Pancreas (tissue), 10 donors: ENCODE measurements at places on chromosomes 11 and 22.

GRCh38 chr11:69842746-69843528, 23.7 kb upstream of the FGF3 start:
- no peak for DNase-seq

GRCh38 chr11:76385903-76386302, 4.8 kb downstream of the GVQW3 start:
- DNase-seq: peak; percentile 77

DNA sequence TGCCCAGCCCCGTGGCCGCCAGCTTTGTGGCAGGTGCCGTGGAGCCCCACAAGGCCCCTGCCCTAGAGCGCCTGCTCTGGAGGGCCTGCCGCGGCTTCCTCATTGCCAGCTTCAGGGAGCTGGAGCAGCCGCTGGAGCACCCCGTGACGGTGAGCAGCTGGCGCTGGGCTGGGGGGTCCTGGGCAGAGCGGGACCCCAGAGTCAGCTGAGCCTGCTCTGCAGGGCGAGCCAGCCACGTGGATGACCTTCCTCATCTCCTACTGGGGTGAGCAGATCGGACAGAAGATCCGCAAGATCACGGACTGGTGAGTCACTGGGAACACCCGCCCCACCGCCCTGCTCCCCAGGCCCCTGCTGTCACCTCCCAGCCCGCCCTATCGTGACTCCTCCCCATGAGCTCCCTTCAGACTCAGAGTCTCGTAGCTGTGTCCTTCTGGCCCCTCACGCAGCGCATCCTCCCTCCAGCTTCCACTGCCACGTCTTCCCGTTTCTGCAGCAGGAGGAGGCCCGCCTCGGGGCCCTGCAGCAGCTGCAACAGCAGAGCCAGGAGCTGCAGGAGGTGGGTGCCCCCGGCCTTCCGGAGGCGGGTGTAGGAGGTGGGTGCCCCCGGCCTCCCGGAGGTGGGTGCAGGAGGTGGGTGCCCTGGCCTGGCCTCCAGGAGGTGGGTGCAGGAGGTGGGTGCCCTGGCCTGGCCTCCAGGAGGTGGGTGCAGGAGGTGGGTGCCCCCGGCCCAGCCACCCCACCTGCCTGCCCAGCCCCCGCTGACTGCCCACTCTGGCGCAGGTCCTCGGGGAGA, 4.7 kb downstream of the TCIRG1 start:
- DNase-seq: peak; percentile 84

DNA sequence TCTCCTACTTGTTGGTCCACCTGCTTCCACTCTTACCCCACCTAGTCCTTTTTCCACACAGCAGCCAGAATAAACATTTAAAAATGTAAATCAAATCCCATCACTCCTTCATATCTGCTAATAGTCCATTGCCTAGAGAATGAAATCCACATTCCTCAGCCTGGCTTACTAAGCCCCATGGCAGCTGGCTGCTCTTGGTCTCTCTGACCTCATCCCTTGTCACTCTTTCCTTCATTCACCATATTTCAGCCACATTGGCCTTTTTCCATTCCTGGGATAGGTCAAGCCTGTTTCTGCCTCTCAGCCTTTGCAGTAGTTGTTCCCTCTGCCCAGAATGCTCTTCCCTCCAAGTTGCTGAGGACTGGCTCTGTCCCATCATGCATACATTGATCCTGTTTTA, 512.8 kb downstream of the INSC start:
- no peak for DNase-seq

GRCh38 chr22:30204015-30204741, 42.4 kb downstream of the LIF start:
- DNase-seq: peak; percentile 6

- DNase-seq: no peak
Observed at GRCh38 chr11:3009481-3009880, 17.4 kb upstream of the NAP1L4 start.

GRCh38 chr11:72573072-72573854, 101.0 kb downstream of the PDE2A start:
- DNase-seq: no peak

DNA sequence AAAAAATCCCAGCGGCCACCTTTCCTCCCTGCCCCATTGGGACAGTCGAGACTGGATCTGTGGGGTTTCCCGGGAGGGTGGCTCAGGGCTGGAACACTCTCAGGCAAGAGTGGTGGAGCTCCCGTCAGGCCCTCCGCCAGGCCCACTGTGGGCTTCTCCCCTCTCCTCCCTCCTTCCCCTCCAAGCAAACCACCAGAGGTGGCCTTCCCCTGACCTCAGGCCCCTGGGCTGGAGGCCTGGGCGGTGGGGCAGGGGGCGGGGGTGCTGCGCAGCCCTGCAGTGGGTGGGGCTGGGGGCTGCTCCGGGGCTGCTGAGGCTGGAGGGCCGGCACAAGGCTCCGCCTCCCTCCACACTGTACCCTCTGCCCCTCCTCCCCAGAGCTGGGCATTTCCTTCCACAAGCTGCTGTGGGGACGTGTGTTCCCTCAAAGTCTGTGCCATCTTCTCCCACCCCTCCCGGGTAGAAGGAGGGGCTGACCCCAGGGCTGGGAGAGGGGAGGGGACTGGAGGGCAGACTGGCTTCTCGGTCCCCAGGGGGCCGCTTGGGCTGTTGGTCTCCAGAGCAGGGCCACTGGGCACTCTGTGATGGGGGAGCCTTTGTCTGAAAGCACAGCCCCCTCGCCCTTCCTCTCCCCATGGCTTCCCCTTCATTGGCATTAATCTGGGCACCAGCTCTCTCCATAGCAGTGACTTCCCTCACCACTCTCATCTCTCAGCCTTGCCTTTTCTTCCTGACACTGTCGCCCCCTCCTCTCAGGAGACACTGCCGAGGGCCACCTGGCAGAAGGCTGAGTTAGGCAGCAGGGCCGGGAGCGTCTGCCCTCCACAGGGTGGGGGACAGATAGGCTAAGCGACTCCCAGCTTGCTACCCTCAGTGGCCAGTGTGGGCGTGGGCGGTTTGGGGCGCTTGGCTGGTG, 7.1 kb downstream of the RCOR2 start:
- no peak for DNase-seq

- no peak for DNase-seq
Observed at GRCh38 chr11:70400643-70401042, 2.3 kb downstream of the CTTN start.

DNA sequence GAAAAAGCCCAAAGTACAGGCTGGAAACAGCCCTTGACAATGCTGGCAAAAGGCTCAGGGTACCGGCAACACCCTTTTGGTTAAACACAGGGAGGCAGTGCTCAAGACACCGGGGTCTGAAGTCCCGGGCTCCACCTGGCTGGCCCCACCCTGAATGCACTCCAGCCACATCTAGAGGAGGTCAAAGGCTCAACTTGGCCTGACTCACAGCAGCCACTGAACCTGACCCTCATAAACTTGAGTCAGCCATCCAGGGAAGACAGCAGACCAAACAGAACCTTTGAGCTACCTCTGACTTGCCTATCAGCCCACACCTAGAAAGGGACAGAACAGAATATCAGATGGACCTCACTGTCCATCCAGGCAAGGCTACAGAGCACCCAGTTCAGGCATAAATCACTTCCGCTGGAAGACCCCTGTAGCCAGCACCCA, 3.8 kb downstream of the CFL1 start:
- no peak for DNase-seq

GRCh38 chr11:108698844-108699642, 34.2 kb downstream of the DDX10 start:
- DNase-seq: no peak

DNA sequence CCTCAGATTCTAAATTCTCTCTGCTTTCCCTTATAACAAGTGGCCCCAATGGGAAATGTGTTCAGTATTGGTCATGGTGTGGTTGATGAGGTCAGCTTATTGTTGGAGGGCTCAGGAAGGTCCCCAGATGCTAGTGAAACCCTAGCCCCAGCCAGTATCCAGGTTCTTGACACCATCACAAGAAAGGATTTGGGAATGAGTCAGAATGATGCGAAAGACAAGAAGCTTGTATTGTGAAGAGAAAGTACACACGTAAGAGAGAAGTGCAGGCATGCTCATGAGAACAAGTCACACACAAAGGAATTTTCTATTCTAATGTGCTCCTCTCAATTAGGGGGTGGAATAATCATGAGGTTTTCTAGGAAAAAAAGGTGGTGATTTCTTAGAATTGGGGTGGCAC, 34.9 kb upstream of the TRPC6 start:
- no peak for DNase-seq

DNA sequence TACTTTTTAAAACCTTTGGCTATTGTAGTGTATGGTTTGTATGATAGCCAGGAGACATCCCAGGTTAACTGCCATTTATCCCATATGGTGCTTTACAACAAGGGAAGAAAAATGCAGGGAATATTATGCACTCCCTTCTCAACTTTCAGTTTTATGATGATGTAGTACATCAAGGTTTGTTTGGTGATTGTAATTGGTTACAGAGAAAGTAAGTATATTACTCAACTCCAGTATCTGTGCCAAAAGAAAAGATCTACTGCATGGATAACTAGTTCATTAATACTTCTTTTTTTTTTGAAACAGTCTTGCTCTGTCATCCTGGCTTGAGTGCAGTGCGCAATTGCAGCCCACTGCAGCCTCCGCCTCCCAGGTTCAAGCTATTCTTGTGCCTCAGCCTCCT, 65.3 kb downstream of the BCL2L13 start:
- no peak for DNase-seq

DNA sequence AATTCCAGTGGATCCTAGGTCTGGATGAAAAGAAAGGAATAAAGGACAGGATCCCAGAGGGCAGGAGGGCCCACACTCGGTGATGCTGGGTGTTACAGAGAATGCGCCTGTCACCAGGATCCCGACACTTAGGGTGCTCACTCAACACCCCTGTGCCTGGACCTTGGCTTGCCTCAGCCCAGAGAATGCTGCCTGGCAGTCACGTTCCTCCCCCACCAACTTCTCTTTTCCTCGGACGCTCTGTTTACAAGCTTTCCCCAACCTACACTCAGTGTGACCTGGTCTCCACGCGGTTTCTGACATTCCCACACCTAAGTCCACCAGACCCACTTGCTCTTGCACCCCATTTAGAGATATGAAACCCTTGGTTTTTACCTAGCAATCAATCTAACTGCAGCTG, 38.0 kb upstream of the ETS1 start:
- no peak for DNase-seq

DNA sequence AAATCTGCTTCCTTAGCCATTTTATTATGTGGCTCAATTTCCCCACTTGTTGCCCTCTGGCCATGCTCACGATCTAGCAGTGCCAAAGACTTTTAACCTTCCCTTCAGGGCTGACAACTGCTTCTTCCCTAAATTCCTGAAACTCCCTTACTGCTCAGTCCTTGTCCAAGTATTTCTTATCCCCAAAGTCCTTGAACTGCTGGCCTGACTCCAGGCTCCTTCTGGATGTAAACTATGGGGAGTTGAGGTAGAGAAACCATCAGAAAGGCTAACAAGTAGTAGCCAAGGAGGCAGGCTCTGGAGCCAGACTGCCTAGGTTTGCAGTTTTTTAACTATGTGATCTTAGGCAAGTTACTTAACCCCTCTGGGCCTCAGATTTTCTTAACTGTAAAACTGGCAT, 258.7 kb upstream of the CCDC90B start:
- no peak for DNase-seq

GRCh38 chr11:132228746-132229325, 858.4 kb downstream of the NTM start:
- no peak for DNase-seq

- no peak for DNase-seq
Observed at GRCh38 chr11:19869466-19869865, 156.8 kb downstream of the NAV2 start.

GRCh38 chr22:26321469-26321913, 107.6 kb upstream of the ASPHD2 start:
- DNase-seq: no peak

- no peak for DNase-seq
Observed at GRCh38 chr11:13188179-13188578, 89.4 kb upstream of the BMAL1 start.

GRCh38 chr11:126547691-126548090, 192.2 kb downstream of the ST3GAL4 start:
- no peak for DNase-seq

DNA sequence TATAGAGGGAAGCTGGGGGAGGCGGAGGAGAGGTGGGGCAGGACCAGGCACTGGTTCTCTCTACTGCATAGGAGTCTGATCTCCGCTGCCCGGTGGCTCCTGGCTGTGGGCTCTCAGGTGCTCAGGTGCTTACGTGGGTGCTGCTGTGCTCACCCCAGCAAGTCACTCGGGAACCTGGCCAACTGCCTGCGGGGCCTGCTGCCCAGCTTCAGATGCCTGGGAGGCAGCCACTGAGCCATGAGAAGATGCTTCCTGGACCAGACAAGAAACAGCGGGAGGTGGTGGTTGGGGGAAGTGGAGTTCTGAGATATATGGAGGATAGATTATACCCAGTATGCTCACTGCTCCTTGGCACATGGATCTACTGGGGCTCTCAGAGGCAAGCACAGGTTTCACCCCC, 1303.4 kb downstream of the TBC1D22A start:
- DNase-seq: no peak

DNA sequence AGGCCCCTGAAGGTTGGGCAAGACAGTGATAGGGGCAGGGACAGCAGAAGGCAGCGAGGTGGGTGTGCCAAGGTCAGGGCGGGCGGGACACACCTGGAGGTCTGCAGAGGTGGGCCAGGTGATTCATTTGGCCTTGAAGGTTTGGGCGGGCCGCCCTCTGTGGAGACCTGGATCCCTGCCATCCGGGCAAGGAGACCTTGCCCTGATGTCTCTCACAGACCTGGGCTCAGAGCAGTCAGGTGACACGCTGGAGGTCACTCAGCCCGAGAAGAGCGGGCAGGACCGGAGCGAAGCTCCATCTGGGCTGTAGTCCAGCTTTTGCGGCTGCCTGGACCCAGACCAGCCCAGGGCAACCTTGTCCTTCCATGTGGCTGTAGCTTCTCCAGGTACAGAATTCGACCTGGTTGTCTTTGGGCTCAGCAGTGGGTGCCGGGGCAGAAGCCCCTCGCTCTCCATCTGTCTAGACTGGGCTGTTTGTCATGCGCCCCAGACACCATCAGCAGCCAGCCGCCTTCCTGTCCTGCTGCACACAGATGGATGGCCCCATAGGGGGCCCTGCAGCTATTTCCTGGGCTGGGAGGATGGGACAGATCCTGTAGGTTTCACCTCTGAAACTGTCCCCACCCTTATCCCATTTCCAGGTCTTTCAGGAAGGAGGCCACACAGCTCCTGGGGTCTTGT, 3.1 kb downstream of the MRGPRG start:
- DNase-seq: no peak

- DNase-seq: no peak
Observed at GRCh38 chr22:49738566-49738965, 89.1 kb downstream of the BRD1 start.

DNA sequence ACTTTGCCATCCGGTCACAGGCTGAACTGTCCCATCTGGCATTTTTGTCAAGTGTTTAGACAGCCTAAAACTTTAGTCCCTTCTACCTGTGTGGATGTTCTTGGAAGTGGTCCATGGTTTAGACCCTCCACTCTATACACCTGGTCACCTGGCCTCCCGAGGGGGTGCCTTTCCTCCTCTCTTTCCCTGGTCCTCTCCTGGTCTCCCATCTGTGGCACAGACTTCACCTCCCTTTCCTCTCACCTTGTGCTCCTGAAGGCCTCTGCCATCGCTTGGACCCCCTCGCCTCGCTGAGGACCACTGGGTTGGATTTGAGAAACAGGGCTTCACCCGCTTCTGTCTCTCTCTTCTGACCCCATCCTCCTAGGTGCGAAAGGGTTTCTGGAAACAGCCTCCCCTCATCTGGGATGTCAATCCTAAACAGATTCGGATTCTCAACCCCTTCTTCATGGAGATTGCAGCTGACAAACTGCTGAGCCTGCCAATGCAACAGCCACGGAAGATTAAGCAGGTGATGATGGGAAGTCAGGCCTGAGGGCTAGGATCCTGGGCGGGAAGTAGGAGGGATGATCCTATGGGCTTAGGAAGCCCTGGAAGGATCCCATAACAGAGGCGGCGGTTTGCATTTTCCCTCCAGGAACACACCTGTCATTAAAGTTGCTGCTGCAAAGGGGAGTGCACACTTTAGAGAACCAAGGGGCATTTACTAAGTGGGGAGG, 53.6 kb downstream of the ST3GAL4 start:
- DNase-seq: no peak
